IMR-90 (cell line): ENCODE measurements at places on chromosomes 16 and 17. TPM values are rescaled to one million over a fixed set of nuclear protein-coding genes. Genes with fewer than 3 reads are reported as not detected.

Gene ZP2
- not detected in 2 replicates for total RNA-seq

Gene SYT17
- not detected in 2 replicates for total RNA-seq

Gene TEKT1
- total RNA-seq = not detected in 2 replicates

Gene ITGA3
- total RNA-seq = 78.0 and 80.0 TPM in 2 replicates

Gene TMEM94
- total RNA-seq = 8.4 and 11.4 TPM in 2 replicates

Gene KCNJ12
- under 0.01 and 0.28 TPM in 2 replicates for total RNA-seq

Gene HS3ST3B1
- total RNA-seq = 4.3 and 5.8 TPM in 2 replicates

Gene CDK3
- total RNA-seq = 0.56 and 0.72 TPM in 2 replicates

Gene SECTM1
- 1.7 and 2.3 TPM in 2 replicates for total RNA-seq

Gene QPRT
- total RNA-seq = 3.4 and 3.6 TPM in 2 replicates

Gene BCL6B
- not detected in 2 replicates for total RNA-seq

Gene KRTAP3-1
- not detected in 2 replicates for total RNA-seq

Gene DHRS7C
- not detected in 2 replicates for total RNA-seq

Gene CDC42EP4
- 14.3 and 16.1 TPM in 2 replicates for total RNA-seq

Gene ELOB
- total RNA-seq = 225 and 5,859 TPM in 2 replicates

Gene SCGB1C2
- total RNA-seq = not detected in 2 replicates

Gene FBXO39
- total RNA-seq = not detected in 2 replicates

Gene TP53TG3D
- total RNA-seq = not detected in 2 replicates

Gene NEUROD2
- not detected in 2 replicates for total RNA-seq

Gene HID1
- total RNA-seq = 0.18 and 0.56 TPM in 2 replicates

Gene VAT1L
- 18.1 and 18.5 TPM in 2 replicates for total RNA-seq

Gene HES7
- total RNA-seq = not detected in 2 replicates

Gene KRTAP4-8
- not detected in 2 replicates for total RNA-seq

Gene IRX3
- not detected in 2 replicates for total RNA-seq

Gene CDK5R1
- 0.36 and 0.56 TPM in 2 replicates for total RNA-seq

Gene MYLK3
- total RNA-seq = under 0.01 TPM in 2 replicates

Gene SRSF1
- total RNA-seq = 357 and 513 TPM in 2 replicates

Gene JPH3
- under 0.01 TPM in 1 of 2 replicates, not detected in the other for total RNA-seq

Gene HAP1
- total RNA-seq = under 0.01 TPM in 1 of 2 replicates, not detected in the other

Gene EPX
- not detected in 2 replicates for total RNA-seq

Gene CSH2
- total RNA-seq = not detected in 2 replicates

Gene MON1B
- 5.2 and 7.2 TPM in 2 replicates for total RNA-seq

Gene CDRT15
- total RNA-seq = not detected in 2 replicates

Gene CRK
- 100 and 123 TPM in 2 replicates for total RNA-seq

Gene CDH5
- not detected in 2 replicates for total RNA-seq

Gene PERCC1
- not detected in 2 replicates for total RNA-seq

Gene MYH11
- total RNA-seq = under 0.01 TPM in 2 replicates

Gene SEPTIN1
- not detected in 2 replicates for total RNA-seq

Gene SLC13A2
- total RNA-seq = not detected in 2 replicates
